ENCODE measurements at places on chromosomes 1 and 21.

GRCh38 chr1:225468270-225469020, 40.6 kb upstream of the LBR start:
- DNase-seq = no peak

DNA sequence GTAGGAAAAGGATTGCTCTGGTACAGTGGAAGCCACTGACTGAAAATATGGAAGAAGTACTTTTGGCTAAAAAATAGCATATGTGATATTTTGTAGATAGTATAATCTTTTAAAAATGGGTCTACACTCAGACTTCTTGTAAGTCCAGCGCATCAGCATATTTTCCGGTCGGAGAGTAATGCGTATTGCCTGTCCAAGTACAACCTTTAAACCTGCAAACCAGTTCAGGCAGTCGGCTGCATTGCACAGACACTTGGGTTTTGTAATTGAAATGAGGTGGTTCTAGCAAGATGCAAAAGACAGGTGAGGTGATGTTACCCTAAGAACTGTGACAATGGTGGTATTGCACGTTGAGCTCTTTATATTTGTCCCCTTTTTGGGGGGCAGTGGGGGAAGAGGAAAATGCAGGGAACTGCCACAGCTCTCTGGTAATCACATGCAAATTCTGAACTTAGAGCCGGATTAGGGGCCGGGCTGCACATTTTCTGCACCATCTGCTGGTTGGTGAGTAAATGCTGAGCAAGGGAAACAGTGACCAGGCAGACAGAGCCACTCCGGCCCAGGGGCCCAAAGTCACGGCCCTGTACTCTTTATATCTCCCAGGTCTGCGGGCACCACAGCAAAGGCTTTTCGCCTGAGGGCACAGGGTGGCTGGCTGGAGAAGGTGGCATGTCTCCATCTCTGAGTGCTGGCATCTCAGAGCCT, 2.3 kb downstream of the GPR137B start:
- DNase-seq = no peak

DNA sequence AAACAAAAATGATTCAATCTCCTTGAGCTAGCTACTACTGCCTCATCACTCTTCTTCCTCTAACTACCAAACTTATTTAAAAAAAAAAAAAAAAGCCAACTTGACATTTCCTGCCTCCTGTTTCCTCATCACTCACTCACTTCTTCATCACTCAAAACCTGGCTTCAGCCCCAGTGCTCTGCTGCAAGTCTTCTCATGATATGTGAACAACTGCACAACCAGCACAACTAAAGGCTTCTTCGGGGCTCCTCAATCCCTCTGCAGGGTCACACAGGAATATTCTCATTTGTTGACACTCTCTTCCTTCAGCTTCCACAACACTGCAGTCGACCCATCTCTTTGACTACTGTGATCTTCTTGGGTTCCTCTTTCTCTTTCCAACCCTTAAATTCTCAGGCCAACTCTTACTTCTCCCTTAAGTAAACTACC, 7.6 kb downstream of the MTF1 start:
- no peak for DNase-seq

- no peak for DNase-seq
These were observed 2.4 kb downstream of the GRIK3 start for GRCh38 chr1:37031871-37032270.

DNA sequence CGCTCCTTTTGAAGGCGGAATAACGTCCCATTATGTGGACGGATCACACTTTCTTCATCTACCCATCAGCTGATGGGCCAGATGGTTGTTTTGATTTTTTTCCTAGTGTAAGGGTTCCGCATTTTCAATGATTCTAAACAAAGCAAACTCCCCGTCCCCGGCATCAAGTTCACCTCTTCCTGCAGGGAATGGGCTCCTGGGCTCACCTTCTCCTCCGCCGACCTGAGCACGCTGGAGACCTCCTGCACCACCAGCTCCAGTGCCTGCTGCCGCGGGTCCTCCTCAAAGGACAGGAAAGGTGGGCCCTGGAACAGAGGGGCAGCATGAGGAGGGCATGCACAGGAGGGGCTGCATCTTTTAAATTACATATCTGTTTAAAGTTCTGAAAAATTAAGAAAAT, 11.9 kb downstream of the C2CD2 start:
- no peak for DNase-seq

GRCh38 chr1:151547119-151547899, 7.2 kb downstream of the TUFT1 start:
- DNase-seq = peak; percentile 90

DNA sequence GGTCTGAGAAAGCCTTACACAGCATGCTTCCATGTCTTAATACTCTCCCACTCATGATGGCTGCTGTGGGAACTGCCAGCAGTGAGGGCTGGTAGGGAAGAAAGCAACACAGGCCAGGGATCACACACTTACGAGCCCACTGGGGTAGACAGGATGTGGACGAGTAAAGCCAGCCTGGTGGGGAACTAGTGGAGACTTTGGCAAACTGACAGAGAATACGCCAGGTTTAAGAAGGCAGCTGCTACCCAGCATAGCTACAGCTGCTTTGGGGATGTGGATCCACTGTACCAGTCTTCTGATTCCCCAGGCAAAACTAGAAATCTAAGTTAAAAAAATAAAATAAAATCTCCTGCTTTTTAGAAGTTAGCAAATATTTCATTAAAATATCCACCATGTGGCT, 664.0 kb downstream of the SMYD3 start:
- DNase-seq = no peak

GRCh38 chr1:201606623-201607022, 67.7 kb downstream of the NAV1 start:
- DNase-seq = no peak

DNA sequence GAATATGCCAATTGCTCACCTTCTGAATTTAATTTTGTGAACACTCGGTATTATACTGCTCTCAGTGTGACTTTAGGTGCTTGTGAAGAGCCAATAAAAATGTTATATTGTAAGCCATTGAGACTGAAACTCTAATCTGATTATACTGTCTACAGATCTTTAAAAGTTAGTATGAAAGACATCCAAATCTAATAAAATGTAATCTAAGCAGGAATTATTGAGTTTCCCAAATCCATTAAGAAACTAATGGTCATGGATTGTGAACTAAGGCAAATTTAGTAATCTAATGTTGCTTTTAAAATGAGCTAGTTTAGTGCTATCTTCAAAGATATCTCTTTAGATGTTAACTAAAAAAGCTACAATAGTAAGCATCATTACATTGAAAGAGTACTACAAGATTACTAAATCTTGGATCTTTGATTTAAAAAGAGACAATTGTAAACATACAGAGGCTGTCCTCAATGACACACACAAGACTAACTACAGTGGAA, 1132.4 kb upstream of the B3GALT2 start:
- no peak for DNase-seq

Data from ELF-1 (cell line).